ENCODE measurements at places on chromosomes 5 and 9.

DNA sequence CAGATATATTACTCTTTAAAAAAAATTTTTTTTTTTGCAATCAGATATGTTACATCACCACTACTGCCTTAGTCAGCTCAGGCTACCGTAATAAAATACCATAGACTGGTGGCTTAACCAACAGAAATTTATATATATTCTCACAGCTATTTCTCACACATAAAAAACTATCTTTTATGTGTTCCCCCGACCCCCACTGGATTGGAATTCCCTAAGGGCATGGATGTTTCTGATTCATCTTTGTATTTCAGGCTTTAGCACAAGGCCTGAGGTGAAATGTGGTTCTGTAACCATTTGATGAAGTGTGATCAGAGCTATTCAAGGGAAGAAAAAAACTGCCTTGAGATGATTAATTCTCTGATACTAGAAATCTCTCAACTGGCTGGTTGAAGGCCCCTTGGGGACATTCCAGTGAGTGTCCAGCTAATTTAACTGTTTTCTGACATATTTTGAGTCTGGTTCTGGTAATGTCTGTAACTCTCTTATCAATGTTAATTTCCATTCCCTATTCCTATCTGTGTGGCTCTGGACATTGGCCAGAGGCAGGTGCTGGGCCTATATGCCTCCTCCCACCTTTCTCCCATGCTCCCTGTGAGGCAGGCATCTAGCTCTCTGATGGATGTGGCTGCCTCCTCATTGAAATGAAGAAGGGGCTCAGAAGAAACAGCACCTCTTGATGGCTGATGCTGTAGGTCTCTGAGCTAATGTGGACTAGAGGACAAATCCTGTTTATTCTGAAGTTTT is 2.5 kb downstream of the CD14 start:
- DNase-seq: no peak

DNA sequence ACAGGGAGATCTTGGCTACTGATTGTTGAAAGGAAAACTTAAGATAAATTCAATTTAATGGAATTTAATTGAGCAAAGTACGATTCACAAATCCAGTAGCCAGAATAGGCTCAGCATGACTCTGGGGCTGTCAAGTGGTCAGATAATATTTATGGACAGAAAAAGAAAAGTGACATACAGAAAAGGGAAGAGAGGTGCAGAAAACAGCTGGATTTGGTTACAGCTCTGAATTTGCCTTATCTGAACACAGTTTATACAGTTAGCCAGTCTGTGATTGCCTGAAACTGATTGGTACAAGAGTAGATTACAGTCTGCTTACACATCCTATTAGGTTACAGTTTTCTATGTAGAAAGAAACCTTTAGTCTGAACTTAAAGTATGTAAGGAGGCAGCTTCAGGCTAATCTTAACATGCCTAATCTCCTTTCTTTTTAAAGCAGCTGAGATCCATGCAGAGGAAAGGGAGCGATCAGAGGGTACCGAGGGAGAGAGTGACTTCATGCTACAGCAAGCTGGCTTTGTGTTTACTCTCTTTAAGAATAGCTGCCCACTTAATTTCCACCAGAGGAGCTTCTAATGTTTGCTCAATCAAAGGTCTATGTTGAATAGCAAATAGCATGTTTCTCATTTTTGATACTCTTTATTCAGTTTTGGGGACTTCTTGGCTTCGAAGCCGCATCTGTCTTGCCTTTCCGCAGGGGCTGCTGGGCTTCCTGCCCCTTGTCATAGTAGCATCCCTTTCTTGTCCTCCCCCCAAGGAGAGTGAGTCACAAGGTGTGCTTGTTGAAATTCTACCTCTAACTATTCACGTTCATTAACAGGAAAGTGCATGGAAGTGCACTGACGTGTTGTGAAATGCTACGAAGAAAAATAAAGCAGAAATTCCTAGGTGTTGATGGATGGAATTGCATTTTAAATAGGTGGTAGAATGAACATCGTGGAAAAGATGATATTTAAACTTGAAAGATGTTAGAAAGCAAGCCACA is 761.2 kb downstream of the TAF11L14 start:
- DNase-seq: no peak

GRCh38 chr9:84791643-84792042 is 122.1 kb downstream of the NTRK2 start:
- DNase-seq: no peak

- DNase-seq: no peak
These were observed 23.5 kb upstream of the TENT2 start for GRCh38 chr5:79588696-79589095.

- no peak for DNase-seq
These were observed 225.2 kb downstream of the FSTL4 start for GRCh38 chr5:133387091-133387490.

DNA sequence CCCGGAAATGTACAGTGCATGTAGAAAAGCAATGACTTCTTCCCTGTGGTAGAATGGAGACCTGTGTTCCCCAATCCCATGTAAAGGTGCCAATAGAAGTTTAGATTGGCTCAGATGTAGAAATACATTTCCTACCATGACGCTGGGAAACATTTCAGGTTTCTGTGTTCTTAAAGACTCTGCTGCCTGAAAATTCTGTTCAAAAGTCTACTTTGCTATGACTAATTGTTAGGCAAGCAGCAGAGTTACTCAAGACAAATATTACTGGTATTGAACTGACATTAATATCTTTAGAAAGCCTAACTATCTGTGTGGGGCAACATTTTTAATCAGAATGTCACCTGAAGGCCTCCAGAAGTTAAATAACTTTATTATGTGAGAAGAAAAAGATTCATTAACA is 75.5 kb upstream of the ELL2 start:
- DNase-seq: no peak

DNA sequence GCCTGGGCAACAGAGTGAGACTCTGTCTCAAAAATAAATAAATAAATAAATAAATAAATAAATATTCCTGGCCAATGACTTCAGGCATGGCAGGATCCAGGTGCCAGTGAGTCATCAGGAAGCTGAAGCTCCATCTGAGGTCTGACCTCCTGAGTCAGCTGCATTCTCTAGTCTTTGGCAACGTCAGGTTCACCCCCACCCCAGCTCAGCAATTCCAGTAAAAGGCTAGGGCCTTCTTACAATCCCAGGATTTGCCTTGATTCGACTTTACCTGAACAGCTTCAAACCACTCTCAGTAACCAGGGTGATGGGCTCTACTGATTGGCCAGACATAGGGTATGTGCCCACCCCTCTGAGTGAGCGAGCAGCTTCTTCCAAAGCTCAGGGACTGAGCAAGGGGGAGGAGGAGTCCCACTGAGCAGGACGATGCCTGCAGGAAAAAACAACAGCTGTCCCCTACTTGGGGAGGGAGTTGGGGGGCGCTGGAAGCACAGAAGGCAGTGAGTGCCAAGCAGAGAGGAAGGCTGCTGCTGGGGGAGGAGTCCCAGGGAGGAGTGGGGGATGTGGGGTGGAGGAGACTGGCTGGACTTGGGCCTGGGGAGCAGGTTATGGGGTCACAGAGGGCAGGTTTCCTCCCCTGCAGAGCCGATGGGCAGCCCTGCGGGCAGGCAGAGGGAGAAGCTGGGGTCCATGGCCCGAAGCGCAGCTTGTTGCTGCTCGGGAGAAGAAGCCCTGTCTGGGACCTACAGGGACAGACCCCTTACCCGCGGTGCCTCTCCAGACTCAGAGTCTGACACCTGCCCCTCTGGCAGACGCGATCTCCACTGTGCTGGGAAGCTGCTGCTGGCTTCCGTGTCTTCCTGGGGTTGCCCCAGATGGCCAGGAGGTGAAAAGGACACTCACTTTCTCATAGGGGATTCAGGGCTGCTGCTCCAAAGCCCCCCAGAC is 25.9 kb upstream of the UNC5A start:
- no peak for DNase-seq

DNA sequence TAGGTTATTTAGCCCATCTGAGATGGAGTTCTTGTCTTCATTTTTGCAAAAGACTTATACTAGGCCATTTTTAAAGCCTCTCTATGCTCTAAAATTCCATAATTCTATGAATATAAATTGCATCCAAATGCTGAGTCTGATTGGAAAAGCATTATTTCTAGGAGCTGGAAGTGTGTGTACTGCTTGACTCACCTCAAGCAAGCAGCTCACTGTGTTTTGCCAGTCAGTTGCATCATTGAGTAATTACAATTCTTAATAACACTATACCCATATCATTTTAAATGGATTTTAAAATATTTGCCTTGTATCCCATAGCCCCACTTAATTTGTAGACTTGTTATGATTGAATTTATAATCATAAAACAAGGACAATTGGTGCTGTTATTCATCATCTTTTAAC is 161.0 kb downstream of the PAM start:
- DNase-seq: no peak

- DNase-seq: no peak
These were observed 352.6 kb upstream of the PANK3 start for GRCh38 chr5:168931638-168932345.

GRCh38 chr9:134916161-134916665 is 1.5 kb downstream of the FCN1 start:
- no peak for DNase-seq

DNA sequence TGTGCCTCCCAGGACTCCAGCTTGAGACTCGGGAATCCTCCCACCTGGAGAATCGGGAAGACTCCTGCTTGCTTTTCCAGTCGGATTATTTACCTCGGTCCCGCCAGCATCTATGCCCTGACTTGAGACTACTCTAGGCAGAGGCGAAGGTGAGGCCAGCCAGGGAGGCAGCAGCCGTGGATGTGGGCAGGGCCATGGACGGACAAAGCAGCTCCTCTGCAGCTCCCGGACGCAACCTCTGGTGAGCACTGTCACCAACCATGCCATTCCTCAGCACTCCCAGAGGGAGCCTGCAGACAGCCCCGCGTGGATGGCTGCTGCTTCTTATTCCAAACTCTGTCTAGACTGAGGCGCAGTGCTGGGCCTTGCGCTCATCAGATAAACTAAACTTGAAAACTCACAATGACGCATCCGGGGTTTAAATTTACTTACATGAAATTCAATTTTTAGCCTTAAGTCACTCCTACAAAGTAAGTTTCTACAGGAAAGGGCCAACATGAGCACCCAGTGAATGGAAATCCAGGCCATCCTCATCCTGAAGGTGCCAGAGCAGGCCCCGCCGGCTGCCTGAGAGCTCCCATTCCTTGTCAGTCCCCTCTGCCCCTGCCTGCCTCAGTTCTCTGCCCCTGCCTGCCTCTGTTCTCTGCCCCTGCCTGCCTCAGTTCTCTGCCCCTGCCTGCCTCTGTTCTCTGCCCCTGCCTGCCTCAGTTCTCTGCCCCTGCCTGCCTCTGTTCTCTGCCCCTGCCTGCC is 17.8 kb downstream of the MED10 start:
- no peak for DNase-seq

GRCh38 chr5:35483780-35484179 is 133.9 kb upstream of the SPEF2 start:
- no peak for DNase-seq

DNA sequence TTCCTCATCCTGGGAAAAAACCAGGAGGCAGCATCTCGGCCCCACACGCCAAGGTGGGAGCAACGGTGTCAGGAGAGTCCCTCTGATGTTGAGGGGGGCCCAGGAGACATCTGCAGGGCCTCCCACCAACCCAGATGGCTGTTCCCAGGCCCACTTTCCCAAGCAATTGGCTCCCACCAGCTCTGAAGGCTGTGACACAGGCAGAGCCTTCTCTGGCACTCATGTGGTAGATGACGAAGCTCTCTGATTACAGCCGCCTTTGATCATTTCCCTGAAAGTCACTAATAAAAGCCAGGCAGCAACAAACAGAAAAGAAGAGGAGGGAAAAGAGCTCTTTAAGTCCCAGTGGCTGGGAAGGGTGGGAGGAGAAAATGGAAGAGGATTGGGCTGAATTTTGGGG is 226.5 kb downstream of the CDK5RAP2 start:
- no peak for DNase-seq

- no peak for DNase-seq
These were observed 1094.9 kb upstream of the C9orf72 start for GRCh38 chr9:28668158-28668557.

- no peak for DNase-seq
These were observed 76.5 kb downstream of the DAP start for GRCh38 chr5:10684303-10685086.

- peak; percentile 48 for DNase-seq
These were observed 141.5 kb downstream of the GABRG2 start for GRCh38 chr5:162209005-162209605.

- DNase-seq: no peak
These were observed 9.0 kb downstream of the CDX1 start for GRCh38 chr5:150175536-150175935.

- DNase-seq: no peak
These were observed 98.5 kb downstream of the COL5A1 start for GRCh38 chr9:134740071-134740470.

GRCh38 chr5:120457839-120458507 is 6.1 kb upstream of the PRR16 start:
- DNase-seq: no peak

GRCh38 chr9:35048511-35048910 is 23.9 kb downstream of the VCP start:
- no peak for DNase-seq

- no peak for DNase-seq
These were observed 262.1 kb downstream of the ENC1 start for GRCh38 chr5:74378464-74378863.

DNA sequence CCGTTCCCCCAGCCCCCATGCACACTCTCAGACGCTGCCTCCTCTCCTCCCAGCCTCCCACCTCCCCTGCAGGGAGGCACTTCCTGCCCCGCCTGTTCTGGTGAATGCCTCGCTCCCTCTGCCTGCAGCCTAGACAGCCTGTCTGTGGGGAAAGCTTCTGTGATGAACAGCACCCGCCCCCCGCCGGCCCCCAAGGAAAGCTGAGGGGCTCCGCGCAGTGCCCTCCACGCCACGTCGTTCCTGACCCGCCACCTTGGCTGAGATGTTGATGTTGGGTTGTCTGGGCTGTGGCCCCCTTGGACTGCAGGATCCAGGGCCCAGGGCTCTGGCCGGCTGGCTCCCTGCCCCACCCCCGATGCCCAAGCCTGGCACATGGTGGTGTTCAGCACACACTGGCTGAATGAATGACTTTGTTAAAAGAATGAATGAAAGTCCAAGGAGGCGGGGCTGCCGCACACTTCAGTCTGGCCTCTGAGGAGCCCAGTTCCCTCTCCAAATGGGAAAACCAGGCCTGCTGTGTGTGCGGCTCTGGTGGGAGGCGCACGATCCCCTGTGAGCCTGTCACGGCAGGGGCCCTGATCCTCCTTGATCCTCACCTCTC is 2.1 kb upstream of the MYMK start:
- no peak for DNase-seq

DNA sequence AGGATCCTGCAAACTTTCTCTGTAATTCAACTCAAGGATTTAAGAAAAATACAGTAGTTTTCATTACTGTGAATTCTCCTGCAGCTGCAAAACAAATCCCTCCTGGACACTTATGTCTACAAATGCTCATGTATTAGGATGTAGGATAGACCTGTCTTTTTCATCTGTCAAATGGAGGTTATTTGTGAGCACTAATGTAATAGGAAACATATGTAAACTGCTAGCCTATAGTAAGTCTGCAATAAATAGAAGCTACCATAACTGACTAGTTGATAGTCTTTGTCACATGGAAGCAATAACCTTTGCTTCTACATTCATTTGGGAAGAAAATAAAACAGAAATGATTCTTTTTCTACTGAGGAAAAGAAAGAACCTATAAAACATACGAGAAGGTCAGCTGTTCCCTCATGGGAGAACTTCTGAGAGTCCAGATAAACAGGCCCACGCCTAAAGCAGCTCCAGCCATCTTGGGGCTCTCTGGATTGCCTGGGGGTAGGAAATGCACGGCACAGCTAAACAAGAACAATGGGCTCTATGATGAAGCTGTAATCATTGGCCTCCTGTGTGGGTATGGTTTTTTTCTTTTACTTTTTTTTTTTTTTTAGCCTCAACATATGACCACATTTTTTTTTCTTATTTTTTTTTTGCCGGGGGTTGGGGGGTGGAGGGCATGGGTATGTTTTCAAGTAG is 6.2 kb downstream of the KCNV2 start:
- DNase-seq: no peak

Measured in NCI-H526 treated with DMSO at 0.1 percent for 48 hours (cell line).